A549 (cell line): ENCODE measurements at places on chromosomes 2 and 18. TPM values are rescaled to one million over a fixed set of nuclear protein-coding genes. Genes with fewer than 3 reads are reported as not detected.

Gene CCDC93
- 13.6 to 14.4 TPM (median 14.1 TPM) in 3 replicates for polyA plus RNA-seq

Gene CRYBA2
- polyA plus RNA-seq, result not detected in 3 replicates

Gene UGT1A6
- 2.0 to 2.9 TPM (median 2.5 TPM) in 3 replicates for polyA plus RNA-seq

Gene POMC
- not detected in 3 replicates for polyA plus RNA-seq

Gene LOXL3
- polyA plus RNA-seq, result 0.27 to 0.53 TPM (median 0.31 TPM) in 3 replicates

DNA sequence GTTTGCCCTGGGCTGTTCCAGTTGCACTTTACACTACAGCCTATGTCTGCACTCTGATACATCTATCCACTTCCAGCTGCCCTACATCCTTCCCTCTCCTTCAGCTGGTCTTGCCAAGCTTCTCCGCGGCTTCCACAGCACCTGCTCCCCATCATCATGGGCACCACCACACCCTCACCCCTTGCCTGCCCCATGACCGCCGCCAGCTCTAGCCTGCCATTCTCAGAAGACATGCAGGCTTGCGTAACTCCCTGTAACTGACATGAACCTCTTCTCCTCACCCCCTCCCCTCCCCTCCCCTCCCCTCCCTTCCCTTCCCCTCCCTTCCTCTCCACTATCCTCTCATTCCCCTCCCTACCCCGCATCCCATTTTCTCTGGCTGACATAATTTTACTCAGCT lies 46.0 kb downstream of the PAX8 start:
- DNase-seq, result no peak

DNA sequence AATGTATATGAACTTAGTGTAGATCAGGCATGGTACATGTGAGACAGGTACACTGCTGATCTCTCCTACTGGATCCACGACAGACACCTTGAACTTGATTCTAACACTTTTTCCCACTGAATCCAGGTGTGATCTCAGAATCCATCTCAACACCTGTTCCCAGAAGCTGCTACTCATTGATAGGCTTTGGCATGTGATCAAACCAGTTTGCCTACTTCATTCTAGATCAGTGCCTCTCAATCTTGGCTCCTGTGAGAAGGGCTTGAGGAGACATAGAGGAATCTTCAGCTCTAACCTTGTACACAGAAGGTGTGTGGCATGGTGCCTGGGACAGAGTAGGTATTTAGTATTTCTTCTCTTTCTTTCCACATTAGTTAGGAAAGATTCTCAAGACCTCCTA lies 212.3 kb upstream of the ATP5MC3 start:
- DNase-seq, result no peak

DNA sequence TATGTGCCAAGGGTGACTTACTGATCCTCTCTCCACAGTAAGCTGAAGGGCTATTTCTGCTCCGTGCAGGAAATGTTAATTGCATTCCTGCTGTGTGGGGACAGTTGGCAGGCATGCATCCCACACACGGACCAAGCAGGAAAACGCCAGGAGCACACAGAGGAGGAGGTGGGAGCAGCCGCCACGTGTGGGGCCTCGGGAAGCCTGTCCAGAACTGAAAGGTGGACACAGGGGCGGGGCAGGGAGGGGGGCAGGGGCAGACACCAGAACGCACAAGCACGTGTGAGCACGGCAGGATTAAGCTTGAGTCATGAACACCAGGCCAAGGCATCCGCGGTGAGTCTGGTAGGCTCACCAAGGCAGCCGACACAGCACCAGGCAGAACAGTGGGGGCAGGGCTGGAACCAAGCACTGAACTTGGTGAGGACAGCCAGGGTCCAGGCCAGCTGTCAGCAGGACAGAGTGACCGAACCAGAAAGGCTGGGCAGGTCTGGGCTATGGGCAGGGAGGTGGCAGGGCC lies 177.1 kb downstream of the EIPR1 start:
- no peak for DNase-seq

DNA sequence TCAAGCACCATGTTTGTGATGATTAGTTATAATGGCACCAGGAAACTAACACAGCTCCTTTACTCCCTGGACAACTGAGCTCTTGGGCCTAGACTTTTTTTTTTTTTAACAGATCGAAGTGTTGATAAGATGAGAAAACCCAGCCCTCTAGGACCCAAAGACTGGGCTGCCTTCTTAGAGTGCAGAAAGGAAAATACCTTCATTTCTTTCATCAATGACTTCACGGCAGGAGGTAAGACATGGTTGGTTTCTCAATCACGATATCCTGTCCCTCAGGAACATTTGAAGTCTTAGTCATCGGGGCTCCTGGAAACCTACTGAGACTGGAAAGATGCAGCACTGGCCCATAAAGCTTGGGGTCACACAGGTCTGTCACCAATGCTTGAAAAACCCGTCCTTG lies 84.7 kb downstream of the TNFRSF11A start:
- DNase-seq, result no peak

- DNase-seq, result no peak
Measured at GRCh38 chr2:18498531-18498930, 61.9 kb downstream of the RDH14 start.

DNA sequence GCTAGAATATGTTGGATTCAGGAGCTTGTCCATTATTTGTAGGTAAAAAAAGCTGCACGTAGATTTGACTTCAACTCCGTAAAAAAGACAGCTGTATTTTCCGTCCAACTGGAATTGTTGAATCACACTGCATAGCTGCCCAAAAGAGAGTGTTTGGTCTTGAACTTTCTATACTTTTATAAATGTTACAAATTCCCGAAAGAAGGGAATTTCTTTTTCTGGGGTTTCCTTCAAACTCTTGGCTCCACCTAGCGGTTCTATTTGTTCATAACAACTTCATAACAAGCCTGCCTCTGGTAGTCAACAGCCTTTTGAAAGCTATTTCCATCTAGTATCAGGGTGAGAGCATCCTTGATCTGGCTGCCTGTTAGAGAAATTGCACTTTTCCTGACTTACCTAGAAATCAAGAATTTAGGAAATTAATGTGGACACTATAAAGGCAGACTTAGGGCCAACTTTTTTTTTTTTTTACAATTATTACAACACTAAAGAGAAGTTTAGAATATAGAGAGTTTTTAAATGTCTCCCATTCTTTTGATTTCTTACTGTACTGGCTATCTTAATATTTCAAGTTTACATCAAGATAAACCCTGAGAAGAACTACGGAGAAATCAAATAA lies 48.1 kb downstream of the TMEM185B start:
- peak; percentile 54 for DNase-seq

DNA sequence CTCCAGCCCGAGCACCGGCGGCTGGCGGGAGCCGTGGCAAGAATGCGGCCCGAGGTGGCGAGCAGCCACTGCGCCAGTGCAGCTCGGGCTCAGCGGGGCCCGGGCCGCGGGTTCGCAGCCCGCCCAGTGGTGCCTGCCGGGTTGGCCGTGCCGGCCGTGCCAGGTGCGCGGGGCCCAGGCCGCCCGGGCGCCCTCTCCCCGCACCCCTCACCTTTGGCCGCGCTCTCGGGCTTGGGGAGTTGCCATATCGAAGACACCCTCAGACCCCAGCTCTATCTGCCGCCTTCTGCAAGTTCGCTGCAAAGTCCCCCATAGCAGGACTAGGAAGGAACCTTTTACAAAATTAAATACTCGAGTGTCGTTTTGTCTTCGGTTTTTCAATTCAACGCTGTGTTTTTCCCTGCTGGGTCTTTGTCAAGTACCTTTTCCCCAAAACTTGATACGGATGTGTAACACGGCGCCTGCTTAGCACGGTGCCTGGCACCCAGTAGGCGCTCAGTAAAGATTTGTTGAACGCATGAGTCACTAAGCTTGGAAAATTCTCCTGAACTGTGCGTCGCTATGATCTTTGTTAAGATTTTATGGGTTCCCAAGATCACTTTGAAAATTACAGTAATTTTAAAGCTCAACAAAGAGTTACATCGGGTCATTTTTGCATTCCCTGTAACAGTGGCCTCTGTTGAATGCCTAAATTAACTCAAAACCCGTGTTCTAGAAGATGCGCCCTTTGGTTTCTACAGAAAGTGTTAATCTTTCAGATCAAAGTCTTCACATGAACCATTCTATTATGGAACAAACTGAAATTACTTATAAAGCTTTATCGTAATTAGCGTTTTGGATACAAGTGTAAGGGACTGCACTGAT lies 750 bp downstream of the STRADB start:
- no peak for DNase-seq

GRCh38 chr2:215590010-215590745 lies 154.3 kb upstream of the FN1 start:
- no peak for DNase-seq

GRCh38 chr2:144331674-144332355 lies 188.1 kb downstream of the ZEB2 start:
- no peak for DNase-seq

- no peak for DNase-seq
Measured at GRCh38 chr2:151156431-151156830, 105.2 kb downstream of the RBM43 start.

DNA sequence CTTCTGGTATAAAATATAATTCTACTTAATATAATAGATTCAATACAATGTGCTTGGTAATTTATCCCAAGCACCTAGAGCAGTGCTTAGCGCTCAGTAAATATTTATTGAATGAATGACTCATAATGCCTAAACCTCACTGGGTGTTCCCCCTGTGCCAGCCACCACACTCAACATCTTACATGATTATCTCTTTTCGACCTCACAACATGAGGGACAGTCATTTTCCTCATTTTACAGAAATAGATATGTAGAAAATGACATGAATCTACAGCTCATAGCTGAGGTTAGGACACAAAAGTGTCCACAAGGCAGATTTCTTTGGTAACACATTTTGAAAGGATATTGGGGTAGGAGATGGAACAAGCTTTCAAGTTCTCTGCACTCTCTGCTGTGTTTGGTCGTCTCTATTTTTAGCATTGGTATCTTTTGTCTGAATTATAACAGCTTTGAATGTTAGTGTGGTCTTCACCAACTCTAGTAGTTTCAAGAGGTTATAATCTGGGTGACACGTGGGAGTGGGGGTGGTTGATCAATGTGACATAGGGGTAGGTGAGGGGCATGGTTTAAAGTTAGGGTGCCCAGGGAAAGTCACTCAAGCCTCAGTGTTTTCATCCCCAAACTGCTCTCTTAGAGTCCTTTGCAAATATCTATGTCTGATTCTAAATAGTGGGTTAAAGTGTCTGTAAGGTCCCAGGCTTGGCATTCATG lies 9.8 kb downstream of the MYOM1 start:
- no peak for DNase-seq
